Suppressor macrophage (primary cell): ENCODE measurements at places on chromosomes 2 and 18.

DNA sequence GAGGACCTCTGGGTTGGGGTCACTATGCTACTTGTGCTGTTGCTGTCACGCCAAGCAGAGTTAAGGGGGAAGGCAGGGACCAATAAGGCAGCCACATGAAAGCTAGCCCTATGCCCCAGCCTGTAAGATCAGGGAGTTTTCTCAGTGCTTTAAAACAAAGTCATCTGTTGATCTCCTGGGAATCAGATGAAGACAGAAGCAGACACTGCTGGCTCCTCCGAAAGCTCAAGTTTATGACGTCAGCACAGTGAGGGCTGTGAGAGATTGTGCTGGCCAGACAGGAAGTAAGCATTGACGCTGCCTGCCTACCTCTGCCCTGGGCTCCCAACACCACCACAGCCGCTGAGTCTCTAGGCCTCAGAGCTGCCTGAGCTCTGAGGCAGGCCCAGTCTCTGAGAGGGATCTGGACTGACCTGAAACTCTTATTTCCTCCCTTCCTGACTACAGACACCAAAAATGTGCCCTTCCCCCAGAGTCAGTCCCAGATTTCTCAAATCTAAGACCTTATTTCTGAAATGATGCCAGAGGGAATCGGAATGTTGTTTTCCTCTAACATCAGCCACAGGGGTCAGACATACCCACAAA is 118.1 kb upstream of the EPAS1 start:
- peak; percentile 45 for DNase-seq

- no peak for DNase-seq
Measured at GRCh38 chr2:65046633-65047407, 9.4 kb upstream of the CEP68 start.

DNA sequence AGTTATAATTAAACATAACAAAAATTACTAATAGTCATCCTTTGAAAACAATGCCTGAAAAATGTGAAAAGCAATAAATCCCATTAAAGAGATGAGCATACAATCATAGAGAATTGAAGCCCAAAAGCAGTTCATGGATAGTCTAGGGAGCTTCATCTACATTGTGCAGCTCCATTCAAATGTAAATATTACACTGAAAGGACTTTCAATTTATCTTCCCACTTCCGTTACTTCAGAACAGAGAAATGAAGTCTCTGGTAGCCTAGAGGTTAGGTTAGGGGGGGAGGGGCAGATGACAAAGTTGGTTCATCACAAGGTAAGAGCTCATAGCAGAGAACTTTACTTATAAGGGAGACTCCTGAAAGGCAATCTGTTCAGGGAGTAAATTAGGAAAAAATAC is 126.6 kb upstream of the RGPD4 start:
- no peak for DNase-seq

GRCh38 chr2:226180281-226180884 is 619.2 kb downstream of the IRS1 start:
- DNase-seq = no peak

GRCh38 chr2:64238799-64239198 is 94.6 kb upstream of the PELI1 start:
- no peak for DNase-seq

DNA sequence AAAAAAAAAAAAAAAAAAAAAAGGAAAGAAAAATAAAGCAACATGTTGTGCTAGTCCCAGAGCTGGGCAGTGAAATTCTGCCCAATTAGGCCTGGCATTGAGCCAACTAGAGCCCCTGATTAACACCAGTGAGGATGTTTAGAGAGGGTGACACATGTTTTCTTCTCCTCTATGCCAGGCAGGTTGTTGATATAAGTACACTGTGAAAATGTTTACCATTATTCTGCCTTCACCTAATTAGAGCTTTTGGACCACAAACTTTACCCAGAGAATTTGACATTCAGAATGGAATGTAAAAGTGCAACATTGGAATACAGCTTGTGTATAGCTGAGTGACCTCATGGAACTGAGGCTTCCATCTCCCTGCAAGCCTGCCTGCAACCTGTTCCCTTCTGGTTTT is 95.9 kb upstream of the MSH2 start:
- DNase-seq = no peak

GRCh38 chr18:6488956-6489355 is 74.2 kb upstream of the L3MBTL4 start:
- DNase-seq = no peak

DNA sequence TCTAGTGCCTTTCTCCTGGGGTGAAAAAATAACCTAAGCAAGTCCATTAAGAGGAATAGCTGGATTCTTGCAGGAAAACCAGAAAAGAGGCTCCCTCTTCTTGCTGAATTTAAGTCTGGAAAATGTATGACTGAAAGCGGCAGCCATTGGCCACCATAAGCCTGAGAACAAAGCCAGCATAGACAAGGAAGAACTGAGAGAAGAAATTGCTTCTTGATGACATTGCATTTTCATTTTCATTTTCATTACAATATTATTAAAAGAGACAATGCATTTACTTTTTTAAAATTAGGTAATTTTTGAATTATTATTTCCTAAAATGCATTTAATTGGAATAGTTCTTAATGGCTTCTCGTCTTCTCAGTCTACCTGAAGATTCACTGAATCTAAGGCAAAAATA is 1157.5 kb upstream of the ZEB2 start:
- no peak for DNase-seq

DNA sequence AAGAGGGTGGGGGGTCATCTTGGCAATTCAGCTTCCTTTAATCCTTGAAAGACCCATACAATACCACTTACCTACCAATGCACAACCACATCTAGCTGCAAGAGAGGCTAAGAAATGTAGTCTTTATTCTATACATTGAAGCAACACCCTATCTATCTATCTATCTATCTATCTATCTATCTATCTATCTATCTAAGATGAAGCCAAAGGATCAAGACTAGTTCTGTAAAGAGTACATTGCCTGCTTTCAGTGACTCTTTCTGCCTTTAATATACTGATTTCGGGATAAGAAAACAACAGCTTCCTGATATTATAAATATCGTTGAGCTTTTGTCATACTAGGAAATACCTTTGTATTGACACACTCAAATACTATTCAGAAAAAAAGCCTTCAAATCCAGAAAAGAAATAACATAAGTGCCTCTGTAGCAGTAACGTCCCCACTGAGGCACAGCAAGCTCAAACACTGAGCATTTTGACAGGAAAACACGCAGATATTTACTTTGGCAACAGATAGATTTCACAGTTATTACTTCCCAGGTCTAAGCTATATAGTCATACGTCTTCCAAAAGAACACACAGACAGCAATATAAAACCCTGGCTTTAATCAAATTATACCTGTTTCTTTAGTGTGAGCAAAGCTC is 139.4 kb upstream of the SERTAD2 start:
- DNase-seq = no peak

DNA sequence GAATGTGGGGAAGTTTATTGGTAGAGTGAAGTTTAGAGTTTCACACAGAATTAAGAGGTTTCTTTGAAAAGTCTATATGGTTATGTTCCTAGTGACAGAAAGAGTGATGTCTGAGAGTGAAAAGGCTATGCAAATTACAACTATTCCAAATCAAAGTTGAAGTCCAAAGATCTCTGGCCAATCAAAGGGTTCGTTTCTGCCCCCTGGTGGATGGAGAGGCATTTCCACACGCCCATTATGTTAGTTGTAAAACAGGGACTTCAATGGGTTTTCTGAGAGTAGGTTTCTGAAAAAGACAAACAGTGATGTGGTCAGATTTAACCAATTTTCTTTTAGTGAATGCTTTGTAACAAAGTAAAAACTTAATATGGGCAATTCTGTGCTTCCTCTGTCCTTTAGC is 441.5 kb upstream of the POU3F3 start:
- peak; percentile 48 for DNase-seq

DNA sequence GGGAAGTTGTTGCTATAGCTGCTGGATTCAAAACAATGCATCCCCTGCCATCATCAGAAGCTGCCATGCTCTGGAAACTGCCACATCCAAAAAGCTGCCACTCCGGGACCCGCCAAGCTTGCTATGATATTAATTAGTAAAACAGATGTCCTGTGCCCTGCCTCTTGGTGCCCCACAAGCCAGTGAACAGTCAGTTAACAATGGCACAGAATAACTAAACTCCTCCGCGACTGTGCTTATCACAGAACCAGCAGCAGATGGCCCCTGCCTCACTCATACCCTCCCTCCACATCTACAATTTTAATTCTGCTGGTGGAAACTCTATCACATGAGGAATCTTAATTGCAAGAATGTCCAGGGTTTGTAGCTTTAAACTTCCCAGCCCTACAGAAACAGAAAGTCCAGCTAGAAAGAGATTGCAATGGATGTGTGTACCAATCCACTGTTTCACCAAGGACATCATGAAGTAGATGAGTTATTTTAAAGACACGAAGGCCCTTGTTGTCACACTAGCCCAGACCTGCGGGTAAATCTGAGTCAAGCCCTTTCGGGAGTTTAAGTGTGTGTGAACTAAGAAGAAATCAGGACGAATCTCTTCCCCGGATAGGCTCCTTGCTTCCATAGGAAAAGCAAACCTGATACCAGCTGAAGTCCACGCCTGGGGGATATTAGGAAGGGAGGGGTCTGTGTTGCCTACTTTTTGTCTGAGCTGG is 7.4 kb upstream of the ACYP2 start:
- DNase-seq = no peak

DNA sequence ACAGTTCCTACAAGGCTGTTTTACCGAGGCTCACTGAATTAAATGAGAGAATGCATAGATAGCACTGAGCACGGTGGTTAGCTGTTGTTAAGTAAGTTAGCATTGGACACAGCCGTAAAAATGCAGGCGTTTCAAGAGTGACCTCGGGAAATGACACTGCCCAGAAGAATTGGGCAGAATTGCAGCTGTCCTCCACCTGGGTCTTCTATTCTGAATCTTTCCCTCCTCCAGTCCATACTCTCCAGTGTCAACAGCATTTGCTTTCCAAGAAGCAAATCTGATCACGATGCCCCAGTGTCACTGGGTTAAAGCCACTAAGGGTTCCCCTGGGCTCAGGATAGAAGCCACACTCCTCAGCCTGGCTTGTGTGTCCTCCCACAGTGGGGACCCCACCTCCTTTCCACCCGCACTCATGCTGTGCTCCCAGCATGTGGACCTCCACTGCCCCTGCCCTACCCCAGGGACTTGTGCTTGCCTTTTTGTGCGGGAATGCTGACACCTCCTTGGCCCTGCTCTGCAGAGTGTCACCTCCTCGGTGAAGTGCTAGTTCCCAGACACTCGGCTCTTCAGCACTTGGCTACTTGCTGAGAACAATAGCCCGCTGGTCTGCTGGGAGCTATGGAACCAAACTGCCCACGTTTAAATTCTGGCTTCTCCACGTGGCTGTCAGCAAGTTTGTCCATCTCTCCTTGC is 135.0 kb downstream of the ANTXR1 start:
- DNase-seq = no peak

GRCh38 chr2:195202163-195202845 is 454.7 kb upstream of the SLC39A10 start:
- no peak for DNase-seq

DNA sequence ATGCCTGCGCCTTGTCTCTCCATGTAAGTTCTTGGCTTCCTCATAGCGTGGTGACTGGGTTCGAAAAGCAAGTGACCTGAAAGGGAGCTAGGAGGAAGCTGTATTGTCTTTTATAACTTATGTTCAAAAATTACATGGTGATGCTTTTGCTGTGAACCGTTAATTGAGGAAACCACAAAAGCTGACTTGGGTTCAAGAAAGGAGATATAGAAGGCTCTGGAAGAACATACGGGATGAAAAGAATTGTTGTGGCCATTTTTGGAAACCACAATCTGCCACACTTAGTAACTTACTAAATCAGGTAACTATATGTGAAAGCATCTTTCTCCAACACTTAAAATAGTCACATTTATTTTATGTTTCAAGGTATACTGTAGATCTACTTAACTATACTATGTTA is 177.0 kb upstream of the RBMS1 start:
- no peak for DNase-seq

DNA sequence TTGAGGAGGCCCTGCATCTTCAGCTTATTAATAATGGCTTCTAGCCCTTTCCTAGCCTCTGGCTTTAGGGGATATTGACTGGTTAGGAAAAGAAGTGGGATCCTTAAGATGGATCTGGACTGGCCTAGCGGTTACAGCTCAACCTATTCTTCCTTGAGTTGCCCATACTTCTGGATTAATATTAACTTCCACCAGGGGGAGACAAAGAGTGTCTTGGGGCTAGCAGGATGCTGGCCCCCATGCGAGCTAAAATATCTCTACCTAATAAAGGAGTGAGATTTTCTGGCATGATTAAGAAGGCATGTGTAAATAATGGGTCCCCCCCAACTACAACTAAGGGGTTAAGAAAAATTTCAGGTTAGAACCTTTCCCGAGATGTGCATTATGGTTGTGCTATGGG is 23.2 kb upstream of the PLA2R1 start:
- DNase-seq = no peak

DNA sequence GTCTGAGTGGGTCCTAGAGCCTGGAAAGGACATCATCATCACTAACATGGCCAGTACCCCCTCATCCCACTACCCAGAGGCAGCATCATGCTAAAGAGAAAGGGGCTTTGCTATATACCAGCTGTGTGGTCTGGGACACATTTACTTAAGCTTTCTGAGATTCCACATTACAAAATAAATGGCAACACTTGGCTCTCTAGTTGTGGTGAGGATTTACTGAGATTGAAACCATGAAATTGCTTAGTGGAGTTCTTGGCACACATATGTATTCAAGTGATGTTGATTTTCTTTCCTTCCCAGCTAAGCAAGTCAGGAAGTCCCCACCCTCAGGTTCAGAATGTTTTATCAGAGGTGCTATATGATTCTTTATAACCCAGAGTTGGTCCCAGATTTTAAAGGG is 362.0 kb downstream of the CLIP4 start:
- no peak for DNase-seq

DNA sequence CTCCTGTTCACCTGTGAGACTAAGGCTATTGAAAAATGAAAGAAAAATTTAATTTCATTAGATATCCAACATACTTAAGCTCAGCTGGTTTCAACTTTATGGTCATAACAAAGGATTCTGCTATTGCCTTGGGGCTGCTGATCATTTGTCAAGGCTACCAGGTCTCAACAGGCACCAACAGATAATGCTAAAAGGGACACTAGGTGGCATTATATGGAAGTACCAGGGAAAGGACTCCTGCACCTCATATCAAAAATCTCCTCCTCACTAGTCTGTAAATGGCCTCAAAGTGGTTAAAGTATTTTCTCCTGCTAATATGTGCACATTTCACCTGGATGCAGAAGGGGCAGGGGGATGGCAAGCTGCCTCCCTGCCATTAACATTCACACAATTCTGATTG is 167.9 kb upstream of the REG3A start:
- DNase-seq = no peak

GRCh38 chr2:18244845-18245244 is 315.6 kb downstream of the RDH14 start:
- no peak for DNase-seq

GRCh38 chr18:48554610-48555400 is 16.0 kb downstream of the CTIF start:
- DNase-seq = no peak

- DNase-seq = no peak
Measured at GRCh38 chr2:21055451-21055850, 11.6 kb upstream of the APOB start.

- no peak for DNase-seq
Measured at GRCh38 chr2:170087413-170087793, 90.5 kb upstream of the MYO3B start.
